ENCODE measurements at places on chromosomes 6 and 20. TPM values are rescaled to one million over a fixed set of nuclear protein-coding genes. Genes with fewer than 3 reads are reported as not detected.

The LY86 gene
- not detected for total RNA-seq

DNA sequence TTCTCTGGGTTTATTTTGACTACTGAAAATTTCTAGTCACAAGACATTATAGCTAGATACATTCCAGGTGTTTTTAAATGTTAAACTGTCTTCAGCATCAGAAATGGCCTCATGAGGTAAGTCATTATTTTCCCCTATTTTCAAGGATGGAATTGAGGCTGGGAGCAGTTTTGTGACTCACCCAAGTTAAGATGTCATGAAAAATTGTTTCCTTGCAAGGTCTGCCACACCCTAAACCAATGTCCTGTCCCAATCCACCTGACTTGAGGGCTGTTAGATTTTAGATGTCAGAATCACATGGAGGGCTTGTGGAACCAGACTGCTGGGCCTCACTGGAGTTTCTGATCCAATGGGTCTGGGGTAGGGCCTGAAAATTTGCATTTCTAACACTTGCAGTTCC is 16.9 kb downstream of the SLC22A3 start:
- no peak for DNase-seq
- peaks cover 4% of the 10 kb centered on the region for H3K4me1 ChIP-seq
- H3K4me3 ChIP-seq = no peak overlapping the region

- H3K36me3 ChIP-seq = no peaks in the 10 kb centered on the region
- H3K27ac ChIP-seq = no peak overlapping the region
- DNase-seq = no peak
- H3K4me3 ChIP-seq = no peak overlapping the region
Observed at GRCh38 chr20:38635721-38636288, 34.2 kb downstream of the ARHGAP40 start.

DNA sequence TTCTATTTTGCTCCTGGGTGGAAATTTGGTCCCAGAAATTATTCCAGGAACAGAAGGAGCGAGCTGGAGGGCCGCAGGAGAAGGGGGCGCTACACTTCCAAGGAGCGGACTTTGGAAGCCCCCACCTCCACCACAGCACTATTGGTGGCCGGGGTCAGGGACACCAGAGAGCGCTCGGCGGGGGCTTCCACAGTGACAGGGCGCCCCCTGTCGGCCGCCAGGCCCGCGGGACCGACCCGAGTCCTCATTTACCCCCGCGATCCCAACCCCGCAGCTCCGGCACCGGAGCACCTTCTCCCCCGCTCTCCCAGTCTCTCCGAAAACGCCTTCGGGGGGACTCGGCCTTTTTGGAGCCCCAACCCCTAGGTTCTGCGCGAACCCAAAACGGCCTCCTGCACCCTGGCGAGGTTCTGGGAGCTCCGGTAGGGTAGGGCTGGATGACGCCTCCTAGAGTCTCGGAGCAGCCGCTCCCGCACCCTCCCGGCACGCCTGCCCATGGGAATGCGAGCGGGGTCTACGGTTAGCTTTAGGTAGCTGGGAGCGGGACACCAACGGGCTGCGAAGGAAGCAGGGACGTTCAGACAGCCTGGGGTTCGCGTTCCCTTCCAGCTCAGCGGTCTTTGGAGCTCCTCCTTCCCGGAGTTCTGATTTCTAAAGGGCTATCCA is 2.4 kb upstream of the FOXA2 start:
- peak; percentile 90 for DNase-seq
- no peak overlapping the region for H3K4me3 ChIP-seq

The SYS1 gene
- 18.2 TPM for total RNA-seq

GRCh38 chr6:116175344-116175743 is 49.4 kb upstream of the COL10A1 start:
- DNase-seq = no peak
- H3K36me3 ChIP-seq = no peaks in the 10 kb centered on the region
- no peak overlapping the region for H3K4me3 ChIP-seq
- H3K27ac ChIP-seq = no peak overlapping the region

The FKBP1C gene
- total RNA-seq = 0.74 TPM

The PARD6B gene
- total RNA-seq = 34.1 TPM

DNA sequence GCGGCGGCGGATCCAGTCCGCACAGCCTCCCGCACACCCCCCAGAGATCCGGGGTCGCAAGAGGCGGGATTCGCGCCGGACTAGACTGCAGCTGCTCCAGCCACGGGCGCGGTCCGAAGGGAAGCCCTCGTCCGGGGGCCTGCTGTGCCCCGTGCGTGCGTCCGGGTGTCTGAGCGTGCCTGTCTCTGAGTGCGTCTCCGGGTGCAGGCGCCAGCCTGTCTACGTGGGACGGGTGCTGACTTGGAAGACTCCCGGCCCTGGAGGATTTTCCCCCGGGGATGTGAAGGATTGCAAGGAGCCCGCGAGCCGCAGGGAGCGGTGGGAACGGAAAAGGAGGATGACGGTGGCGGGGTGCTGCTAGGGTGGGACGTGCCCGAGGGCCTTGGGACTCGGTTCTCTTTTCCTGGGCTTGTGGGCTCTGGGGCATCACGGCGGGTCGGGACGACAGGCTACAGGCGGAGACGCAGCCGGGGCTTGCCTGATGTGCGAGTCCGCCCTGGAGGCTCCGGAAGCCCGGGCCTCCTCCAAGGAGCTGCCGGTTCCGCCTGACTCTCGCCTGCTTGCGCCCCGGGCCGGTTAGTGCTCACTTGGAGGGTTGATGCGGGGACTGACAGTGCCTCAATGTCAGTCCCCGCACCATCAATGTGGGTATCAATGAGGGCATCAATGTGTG is 5.7 kb downstream of the MAFB start:
- DNase-seq = no peak
- peaks cover 84% of the 10 kb centered on the region for H3K27me3 ChIP-seq
- peaks cover 32% of the 10 kb centered on the region for H3K4me1 ChIP-seq
- peak overlapping the region; percentile 56 for H3K4me3 ChIP-seq
- no peak overlapping the region for H3K27ac ChIP-seq
- no peaks in the 10 kb centered on the region for H3K36me3 ChIP-seq

GRCh38 chr6:94862112-94862511 is 715.2 kb upstream of the MANEA start:
- H3K36me3 ChIP-seq = no peaks in the 10 kb centered on the region
- no peak for DNase-seq
- H3K27me3 ChIP-seq = no peaks in the 10 kb centered on the region
- no peak overlapping the region for H3K27ac ChIP-seq
- H3K4me1 ChIP-seq = no peaks in the 10 kb centered on the region

The KCNK5 gene
- total RNA-seq = 44.3 TPM

DNA sequence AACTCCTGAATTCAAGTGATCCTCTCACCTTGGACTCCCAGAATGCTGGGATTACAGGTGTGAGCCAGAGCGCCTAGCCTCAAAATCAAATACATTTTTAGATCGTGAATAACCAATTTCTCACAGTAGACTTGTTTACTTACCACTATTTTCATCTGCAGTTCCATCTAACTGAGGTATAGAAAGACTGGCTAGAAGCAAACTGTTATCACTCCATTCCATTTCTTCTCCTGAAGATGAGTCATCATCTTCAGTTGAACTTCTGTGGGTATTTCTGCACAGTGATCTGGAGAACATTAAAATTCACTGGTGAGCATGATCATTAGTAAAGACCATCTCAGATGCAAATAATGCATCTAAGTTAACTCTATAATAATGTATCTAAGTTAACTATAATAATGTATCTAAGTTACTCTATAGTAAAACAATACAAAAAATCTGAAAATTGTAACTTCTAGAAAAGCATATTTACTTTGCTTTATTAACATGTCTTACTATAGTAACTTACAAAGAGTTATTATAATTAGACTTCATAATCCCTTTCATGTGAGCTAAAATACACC is 105.4 kb downstream of the REV3L start:
- no peak for DNase-seq
- H3K27ac ChIP-seq = no peak overlapping the region
- H3K4me3 ChIP-seq = no peak overlapping the region

The KIF25 gene
- 2.0 TPM for total RNA-seq

GRCh38 chr6:31971279-31971992 is 502 bp downstream of the DXO start:
- peak overlapping the region; percentile 90 for H3K27ac ChIP-seq
- H3K36me3 ChIP-seq = peaks cover 24% of the 10 kb centered on the region
- peak overlapping the region; percentile 68 for H3K4me3 ChIP-seq
- peak; percentile 50 for DNase-seq

GRCh38 chr6:91633374-91634111 is 1046.7 kb upstream of the MAP3K7 start:
- no peaks in the 10 kb centered on the region for H3K27me3 ChIP-seq
- no peak overlapping the region for H3K27ac ChIP-seq
- H3K36me3 ChIP-seq = no peaks in the 10 kb centered on the region

DNA sequence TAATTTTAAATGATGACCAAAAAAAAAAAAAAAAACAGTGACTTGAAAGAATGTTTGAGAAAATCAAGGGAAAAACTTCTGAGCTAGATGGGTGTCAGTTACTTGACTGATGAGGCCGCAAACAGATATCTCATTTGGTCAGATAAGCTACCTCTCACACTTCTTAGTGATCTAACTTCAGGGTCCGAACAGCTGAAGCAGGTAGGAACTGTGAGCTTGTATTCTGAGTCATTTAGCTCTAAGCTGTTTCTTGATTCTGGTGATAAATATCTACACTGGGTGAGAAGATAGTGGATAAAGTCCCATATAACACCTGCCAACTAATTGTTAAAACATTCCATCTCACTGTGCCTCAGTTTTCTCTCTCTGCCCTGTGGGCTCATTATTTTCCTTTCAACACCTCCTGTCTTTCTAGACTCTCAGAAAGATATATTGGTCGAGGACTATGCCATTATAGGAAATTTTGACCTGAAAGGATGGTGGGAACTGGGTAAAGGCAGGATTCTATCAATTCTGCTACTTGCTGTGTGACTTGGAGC is 7.7 kb downstream of the KIF3B start:
- H3K27ac ChIP-seq = no peak overlapping the region
- no peaks in the 10 kb centered on the region for H3K36me3 ChIP-seq
- H3K27me3 ChIP-seq = no peaks in the 10 kb centered on the region
- DNase-seq = no peak
- H3K4me1 ChIP-seq = no peaks in the 10 kb centered on the region

The RBPJL gene
- 0.73 TPM for total RNA-seq

DNA sequence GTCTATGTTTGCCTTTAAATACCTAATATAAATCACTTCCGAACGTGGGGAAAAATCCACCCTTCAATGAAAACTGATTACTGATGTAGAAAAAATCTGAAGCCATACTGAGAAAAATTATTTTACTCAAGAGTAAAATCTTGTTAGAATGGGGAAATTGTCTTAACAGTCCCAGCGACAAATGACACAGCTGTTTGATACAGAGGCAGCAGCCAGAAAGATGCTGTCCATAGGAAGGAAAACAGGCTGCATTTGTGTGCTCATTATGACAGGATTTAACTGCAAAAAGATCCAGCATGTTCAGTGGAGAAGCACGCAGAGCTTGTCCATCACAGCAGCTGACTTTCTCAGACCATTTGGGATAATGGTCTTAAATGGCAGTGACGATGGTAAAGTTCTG is 443.0 kb downstream of the TFAP2B start:
- no peak overlapping the region for H3K27ac ChIP-seq
- no peak for DNase-seq
- no peaks in the 10 kb centered on the region for H3K27me3 ChIP-seq
- H3K4me3 ChIP-seq = no peak overlapping the region
- no peaks in the 10 kb centered on the region for H3K4me1 ChIP-seq

The STMND1 gene
- total RNA-seq = not detected

- H3K36me3 ChIP-seq = no peaks in the 10 kb centered on the region
- no peak overlapping the region for H3K4me3 ChIP-seq
- no peak overlapping the region for H3K27ac ChIP-seq
- H3K27me3 ChIP-seq = no peaks in the 10 kb centered on the region
- H3K4me1 ChIP-seq = no peaks in the 10 kb centered on the region
Observed at GRCh38 chr6:148035806-148036390, 306.7 kb upstream of the SASH1 start.

DNA sequence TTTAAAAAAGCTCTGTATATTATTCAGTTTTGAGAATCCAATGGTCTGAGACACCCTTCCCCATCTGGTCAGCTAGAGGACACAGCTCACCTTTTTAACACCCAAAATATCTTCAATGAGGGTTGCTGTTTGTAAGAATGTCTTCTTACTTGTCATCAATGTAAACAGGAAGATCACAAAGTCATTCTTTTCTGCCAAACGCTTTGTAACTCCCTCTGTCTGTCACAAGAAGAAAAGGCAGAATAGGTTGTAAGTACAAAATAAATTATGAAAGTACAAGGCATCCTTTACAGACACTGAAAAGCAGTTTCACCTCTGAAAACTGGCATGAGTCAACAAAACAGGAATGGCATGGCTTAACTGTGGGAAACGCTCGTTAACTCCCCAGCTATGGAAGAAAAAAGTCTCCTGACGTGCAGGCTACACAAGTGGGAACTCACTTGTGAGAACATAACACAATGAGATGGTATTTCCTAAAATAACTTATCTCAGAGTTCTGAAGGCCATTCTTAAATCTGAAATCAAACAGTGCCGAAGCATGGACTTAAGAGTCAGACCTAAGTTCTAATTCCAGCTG is 42.7 kb downstream of the TRPC4AP start:
- DNase-seq = no peak
- no peak overlapping the region for H3K27ac ChIP-seq
- no peaks in the 10 kb centered on the region for H3K27me3 ChIP-seq
- H3K4me3 ChIP-seq = no peak overlapping the region
- H3K4me1 ChIP-seq = no peaks in the 10 kb centered on the region

The IPCEF1 gene
- 0.44 TPM for total RNA-seq

DNA sequence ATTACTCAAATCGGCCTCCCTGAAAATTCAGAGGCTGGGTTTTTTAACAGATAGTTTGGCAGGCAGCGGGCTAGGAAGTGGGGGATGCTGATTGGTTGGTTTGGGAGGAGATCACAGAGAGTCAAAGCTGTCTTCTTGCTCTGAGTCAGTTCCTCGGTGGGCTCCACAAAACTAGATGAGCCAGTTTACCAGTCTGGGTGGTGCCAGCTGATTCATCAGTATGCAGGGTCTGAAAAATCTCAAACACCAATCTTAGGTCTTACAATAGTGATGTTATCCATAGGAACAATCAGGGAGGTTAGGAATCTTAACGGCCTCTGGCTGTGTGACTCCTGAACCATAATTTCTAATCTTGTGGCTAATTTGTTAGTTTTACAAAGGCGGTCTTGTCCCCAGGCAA is 190.7 kb downstream of the C6orf118 start:
- H3K27me3 ChIP-seq = no peaks in the 10 kb centered on the region
- no peak overlapping the region for H3K27ac ChIP-seq
- H3K36me3 ChIP-seq = no peaks in the 10 kb centered on the region
- no peak for DNase-seq

DNA sequence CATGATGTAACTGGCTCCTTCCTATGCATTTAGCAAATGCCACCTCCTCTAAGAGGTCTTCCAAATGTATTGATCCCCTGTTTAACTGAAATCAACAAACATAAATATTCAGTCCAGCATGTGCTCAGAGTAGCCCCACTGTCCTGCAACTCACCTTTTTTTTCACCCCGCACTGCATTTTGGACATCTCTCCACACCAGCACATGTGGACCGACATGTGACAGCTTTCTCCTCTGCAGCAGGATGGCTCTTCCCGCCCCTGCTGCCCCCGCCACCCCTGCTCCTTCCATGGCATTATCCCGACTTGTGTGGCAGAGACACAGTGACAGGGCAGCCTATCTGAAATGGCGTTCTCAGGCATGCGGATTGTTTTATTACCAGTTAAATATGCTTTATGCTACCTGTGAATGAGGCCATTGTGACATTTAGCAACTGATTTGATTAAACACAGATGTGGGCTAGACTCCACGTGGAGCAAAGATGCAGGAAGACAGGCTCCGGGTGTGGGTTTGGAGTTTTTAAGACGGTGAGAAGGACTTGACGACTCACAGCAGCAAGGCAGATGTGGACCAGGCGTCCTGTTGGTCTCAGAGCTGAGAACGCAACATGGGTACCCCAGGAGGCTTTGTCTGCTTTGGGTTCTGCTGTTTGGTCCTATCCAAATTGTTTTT is 161.2 kb downstream of the EYA2 start:
- no peaks in the 10 kb centered on the region for H3K27me3 ChIP-seq
- H3K4me1 ChIP-seq = no peaks in the 10 kb centered on the region
- DNase-seq = no peak
- no peak overlapping the region for H3K4me3 ChIP-seq
- H3K27ac ChIP-seq = no peak overlapping the region
- no peaks in the 10 kb centered on the region for H3K36me3 ChIP-seq

All from H1 (cell line).